Epithelial cell of esophagus (primary cell): ENCODE measurements at places on chromosomes 2 and 18.

- DNase-seq: no peak
Observed at GRCh38 chr18:48163738-48164115, 233.3 kb upstream of the SMAD2 start.

GRCh38 chr2:106816974-106817373 is 69.0 kb downstream of the ST6GAL2 start:
- no peak for DNase-seq

- DNase-seq: peak; percentile 5
Observed at GRCh38 chr2:146523196-146523595, 1321.6 kb upstream of the ACVR2A start.

- no peak for DNase-seq
Observed at GRCh38 chr2:185663811-185664210, 74.8 kb upstream of the FSIP2 start.

DNA sequence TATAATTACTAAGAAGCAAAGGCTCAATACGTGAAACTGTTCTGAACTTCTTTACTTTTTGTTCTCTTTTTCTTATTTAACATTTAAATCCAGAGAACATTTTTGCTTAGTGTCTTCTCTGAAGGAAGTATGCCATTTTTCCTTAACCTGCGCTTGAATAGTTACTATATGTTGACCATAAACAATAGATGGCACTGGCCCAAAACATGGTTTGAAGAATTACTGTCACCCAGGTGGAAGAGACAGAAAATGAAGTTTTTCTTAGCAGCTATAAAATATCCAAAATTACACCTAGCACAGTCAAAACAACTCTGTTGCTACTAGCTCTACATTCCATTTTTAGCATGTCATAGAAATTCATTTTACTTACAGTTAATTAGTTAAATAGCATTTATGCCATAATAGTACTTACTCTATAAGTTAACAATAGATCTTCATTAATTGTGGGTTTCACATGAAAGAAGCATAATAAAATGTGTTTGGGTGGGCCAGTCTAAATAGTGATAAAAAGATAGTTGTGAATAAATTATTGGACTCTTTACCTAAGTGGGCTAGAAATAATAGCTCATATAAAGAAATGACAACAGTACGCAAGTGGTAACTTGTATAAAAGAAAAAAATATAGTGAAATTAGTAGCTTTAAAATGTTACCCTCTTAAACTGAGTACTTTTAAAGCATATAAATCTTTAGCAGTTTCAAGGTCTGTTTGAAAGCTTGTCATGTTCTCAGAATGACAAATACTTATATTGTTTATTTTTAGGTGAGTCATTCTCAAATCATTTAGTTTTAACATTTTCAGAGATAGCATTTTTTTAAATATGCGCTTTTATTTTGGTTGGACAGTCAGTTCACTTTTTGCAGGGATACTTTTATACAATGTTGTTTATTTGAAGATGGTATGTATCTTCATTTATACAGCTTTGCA is 3.7 kb downstream of the ETAA1 start:
- peak; percentile 16 for DNase-seq

DNA sequence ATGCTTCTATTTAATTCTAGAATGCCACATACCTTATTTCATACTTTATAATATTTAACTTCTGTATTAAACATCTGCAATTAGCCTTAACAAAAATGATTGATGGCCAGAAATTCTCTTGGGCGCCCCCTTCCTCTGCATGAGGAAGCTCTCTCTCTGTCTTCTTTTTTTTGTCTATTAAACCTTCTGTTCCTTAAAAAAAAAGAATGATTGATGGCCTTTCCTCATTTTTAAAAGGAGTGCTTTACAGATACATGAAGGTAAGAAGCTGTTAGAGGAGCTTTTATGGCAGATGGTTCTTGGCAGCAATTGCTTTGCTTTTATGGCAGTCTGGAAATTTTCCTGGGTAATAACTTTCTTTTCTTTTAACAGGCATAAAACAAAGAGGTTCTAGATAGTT is 526.9 kb downstream of the SLC4A3 start:
- no peak for DNase-seq

- DNase-seq: peak; percentile 18
Observed at GRCh38 chr2:47309952-47310800, 92.8 kb upstream of the MSH2 start.

DNA sequence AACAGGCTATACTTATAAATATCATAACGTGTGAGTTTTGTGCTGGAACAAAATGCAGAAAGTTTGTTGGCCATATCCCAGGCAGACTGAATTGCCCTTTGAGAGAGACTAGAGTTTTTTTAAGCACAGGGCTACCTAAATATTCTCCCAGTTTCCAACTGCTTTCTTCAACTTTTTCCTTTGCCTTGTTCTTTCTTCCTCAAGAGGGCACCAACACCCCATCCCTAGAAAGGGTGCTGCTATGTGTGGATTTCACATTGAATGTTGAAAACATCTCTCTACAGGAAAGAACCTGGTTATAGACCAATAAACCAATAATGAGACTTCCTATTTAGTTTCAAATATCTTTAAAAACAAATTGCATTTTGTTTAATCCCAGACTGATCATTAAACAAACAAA is 87.9 kb downstream of the ICOS start:
- peak; percentile 61 for DNase-seq

DNA sequence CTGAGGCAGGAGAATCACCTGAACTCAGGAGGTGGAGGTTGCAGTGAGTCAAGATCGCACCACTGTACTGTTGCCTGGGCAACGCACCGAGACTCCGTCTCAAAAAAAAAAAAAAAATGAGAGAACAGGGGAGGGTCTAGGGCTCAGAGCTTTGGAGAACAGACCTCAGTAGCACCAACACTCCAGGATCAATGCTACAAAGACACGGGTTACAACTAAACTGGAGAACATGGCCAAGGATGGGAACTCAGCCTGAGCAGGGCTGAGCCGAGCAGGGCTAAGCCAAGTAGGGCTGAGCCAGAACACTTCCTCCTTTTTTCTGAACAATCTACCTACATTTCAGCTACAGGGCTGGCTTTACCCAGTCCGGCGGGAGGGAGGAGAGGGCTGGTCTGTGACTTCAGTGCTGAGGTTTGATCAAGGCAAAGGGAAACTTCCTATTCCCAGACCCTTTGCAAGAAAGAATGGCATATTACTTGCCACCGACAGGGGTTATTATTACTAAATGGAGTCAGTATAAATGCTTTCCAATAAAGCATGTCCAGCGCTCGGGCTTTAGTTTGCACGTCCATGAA is 2.9 kb upstream of the CASP8 start:
- DNase-seq: no peak

DNA sequence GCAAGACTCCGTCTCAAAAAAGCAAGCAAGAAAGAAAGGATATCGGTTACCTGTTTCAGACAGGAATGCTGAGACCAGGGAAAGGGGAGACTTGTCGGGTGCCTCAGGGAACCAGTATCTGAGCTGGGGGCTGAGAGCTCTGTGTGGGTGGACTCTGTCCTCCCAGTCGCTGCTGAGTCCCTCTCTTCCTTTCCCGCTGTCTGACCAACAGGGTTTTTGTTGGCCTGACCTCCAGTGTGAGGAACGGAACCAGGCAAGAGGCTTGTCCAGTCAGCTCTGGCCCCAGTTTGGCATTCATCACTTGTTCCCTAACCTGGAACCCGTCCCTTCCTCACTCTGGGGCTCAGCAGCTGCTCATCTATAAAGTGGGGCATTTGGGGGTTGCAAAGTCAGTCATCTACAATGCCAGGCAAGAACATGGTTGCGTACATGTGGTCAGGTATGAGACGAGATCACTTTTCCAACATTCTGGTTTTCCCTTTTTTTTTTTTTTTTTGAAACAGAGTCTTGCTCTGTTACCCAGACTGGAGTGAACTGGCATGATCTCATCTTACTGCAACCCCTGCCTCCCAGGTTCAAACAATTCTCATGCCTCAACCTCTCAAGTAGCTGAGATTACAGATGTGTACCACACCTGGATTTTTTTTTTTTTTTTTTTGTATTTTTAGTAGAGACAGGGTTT is 116.4 kb downstream of the PLB1 start:
- DNase-seq: peak; percentile 49

DNA sequence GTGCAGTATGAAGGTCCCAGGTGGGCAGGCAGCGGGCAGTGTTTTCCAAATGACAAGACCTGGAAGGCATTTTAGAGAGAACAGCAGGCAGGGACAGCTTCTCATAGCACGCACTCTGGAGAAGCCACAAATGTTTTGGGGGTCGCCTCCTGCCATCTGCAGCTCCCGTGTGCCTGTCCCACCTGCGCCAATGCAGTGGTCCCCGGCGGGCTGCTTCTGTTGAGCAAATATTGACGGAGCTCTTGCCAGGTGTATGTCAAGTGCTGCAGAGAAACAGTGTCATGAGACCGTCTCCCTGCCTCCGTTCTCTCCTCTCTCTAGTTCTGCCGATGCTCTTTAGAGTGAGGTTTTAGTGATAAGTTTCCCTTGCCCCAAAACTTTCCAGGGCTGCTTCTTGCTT is 174.8 kb downstream of the LDLRAD4 start:
- DNase-seq: no peak

- peak; percentile 77 for DNase-seq
Observed at GRCh38 chr18:9616049-9616448, 1.7 kb upstream of the PPP4R1 start.

GRCh38 chr2:240814946-240815760 is 4.9 kb downstream of the KIF1A start:
- DNase-seq: no peak

GRCh38 chr2:241801611-241802420 is 7.2 kb upstream of the NEU4 start:
- DNase-seq: no peak

- no peak for DNase-seq
Observed at GRCh38 chr2:112876971-112877361, 34.0 kb upstream of the IL37 start.

DNA sequence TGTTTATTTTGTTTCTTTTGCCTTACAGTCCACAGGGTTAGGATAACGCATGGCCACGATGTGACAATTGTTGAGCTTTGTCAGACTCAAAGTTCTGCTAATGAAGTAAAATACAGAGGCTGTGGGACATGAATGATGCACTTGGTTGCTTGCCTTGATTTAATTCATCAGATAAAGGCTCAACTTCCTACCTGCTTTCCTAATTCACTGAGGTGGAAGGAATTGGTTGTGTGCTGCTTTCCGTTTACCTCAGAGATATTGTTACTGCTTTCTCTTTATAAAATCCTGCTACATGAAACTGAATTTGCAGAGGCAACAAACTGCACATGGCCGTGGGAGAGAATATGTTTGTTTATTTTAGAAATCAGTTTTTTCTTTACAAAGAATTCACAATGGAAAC is 6.6 kb downstream of the RIT2 start:
- DNase-seq: no peak
